ENCODE measurements at places on chromosomes 1 and 21.

GRCh38 chr1:166905900-166906299, 29.8 kb upstream of the TADA1 start:
- DNase-seq: no peak

DNA sequence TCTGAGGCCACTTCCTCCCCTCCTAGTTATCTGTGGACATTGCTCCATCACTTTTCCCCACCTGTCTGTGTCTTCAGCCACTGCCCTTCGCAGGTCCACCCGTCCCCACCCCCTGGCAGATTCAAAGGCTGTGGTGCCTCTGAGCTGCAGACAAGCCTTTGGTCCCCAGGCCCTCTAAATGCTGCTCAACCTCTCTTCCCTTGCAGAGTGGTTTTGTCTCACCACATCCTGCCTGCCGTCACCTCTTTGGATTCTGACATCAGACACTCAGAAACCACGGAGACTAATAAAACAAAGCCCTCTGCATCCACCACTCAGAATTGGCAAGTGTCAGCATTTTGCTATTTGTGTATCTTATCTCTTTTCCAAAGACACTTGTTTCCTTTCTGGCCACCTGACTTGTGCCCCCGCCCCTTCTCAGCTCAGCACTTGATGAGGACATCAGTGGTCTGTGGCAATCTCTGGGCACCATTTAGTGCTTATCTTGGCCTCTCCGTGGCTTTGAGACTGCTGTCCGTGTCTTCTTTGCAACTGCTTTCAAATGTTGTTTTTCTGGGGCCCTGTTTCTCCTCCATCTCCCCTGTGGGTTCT, 7.7 kb downstream of the CNIH3 start:
- peak; percentile 68 for DNase-seq

- no peak for DNase-seq
These were observed 10.8 kb downstream of the GPR37L1 start for GRCh38 chr1:202133496-202133895.

DNA sequence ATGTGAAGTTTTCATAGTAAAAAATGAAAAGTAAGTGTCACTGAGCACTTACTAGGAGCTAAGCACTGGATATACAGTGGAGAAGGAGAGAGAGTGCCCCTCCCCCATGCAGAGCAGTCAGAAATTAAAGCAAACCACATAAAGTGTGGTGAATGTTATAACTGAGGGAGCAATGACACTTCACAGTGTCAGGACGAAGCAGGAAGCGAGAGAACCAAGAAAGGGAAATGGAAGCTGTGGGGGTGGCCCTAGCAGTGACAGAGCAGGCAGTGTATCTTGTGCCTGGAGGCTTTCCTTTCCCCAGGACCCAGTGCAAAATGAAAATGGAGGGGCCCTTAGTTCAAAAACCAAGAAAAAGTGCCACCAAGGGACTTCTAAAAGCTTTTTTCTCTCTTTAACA, 21.5 kb upstream of the RCAN3 start:
- no peak for DNase-seq

- no peak for DNase-seq
These were observed 7.1 kb downstream of the FAM78B start for GRCh38 chr1:166159656-166160055.

GRCh38 chr1:100107696-100108095, 25.0 kb downstream of the SASS6 start:
- DNase-seq: no peak
